ENCODE measurements at places on chromosomes 3 and 15.
A peak's percentile ranks its signal among the peaks of the same experiment; 100 is the strongest.

DNA sequence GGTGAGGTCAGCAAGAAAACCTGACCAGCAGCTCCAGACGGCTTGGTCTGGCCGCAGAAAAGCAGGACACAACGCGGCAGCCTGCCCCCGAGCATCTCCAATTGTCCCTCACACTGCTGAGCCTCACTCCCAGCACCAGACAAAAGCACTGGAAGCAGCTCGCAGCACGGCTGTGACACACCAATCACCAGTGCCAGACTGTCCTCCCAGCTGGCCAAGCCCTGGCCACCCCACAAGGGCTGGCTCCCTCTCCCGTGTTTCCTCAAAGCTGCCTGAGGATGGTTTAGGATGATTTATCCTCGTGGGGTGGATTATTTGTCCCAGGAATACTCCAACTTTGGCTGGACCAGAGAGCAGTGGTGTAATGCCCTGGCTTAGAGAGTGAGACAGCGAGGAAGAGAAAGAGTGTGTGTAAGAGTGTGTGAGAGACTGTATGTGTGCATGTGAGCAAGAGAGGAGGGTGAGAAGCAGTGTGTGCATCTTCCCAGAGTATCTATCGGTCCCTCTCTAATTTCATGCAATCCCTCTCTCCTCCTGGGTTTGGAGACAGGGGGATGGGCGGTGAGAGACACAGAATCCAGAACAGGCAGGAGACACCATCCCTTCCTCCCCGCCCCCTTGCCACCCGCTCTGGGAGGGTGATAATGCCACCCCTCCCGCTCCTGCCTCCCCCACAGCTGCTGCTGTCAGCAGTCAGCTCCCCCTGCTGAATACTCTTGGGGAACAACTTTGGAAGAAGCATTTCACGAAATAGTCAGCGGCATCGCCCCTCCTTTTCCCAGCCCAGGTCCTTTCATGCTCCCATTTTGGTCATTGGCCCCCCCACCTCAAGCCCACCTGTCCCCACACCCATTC lies 34.2 kb downstream of the SEMA5B start:
- no peak for DNase-seq

- DNase-seq, result no peak
These were observed 196.4 kb downstream of the GBE1 start for GRCh38 chr3:81565041-81565440.

- DNase-seq, result no peak
These were observed 5.7 kb downstream of the LYSMD2 start for GRCh38 chr15:51731549-51732267.

GRCh38 chr3:73561494-73561893 lies 63.2 kb downstream of the PDZRN3 start:
- DNase-seq, result no peak

- no peak for DNase-seq
These were observed 12.7 kb downstream of the SEMA3G start for GRCh38 chr3:52432225-52432624.

GRCh38 chr3:133211449-133211848 lies 173.3 kb downstream of the TMEM108 start:
- DNase-seq, result no peak

- DNase-seq, result no peak
These were observed 4.2 kb downstream of the UBAP1L start for GRCh38 chr15:65110676-65111292.

DNA sequence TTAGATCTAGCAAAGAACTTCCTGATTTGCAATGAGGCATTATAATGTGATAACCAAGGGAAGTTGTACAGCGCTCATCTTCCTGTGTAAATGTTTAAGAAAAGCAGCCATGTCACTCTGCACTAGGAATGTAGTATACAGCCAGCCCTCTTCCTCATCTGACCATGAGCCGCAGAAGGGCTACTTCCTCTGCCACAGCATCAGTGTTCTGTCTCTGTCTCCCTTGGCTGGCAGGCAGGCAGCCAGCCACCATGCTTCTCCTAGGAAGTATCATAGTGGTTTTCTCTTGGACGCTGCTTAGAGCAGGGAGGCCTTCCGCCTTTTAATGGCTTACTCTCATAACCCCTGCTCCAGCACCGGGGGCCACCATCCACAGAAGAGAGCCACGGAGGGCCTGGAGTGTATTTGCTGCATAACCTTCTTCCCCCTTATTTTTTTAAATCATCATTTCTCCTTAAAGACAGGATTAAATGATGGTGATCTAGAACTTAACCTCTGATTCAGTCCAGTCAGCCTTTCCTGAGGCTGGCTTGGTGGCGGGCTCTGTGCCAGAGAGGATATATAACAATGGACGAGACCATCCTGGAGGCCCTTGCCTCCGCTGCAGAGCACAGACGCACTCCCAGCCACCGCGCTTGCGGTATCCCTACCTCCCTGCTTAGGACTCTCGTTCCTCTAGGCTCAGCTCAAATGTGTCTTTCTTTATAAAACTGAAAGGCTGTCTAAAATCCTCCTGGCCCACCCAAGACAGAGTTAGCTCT lies 57.3 kb upstream of the PLXNA1 start:
- DNase-seq, result no peak

GRCh38 chr3:177571271-177571943 lies 374.1 kb upstream of the TBL1XR1 start:
- DNase-seq, result no peak

DNA sequence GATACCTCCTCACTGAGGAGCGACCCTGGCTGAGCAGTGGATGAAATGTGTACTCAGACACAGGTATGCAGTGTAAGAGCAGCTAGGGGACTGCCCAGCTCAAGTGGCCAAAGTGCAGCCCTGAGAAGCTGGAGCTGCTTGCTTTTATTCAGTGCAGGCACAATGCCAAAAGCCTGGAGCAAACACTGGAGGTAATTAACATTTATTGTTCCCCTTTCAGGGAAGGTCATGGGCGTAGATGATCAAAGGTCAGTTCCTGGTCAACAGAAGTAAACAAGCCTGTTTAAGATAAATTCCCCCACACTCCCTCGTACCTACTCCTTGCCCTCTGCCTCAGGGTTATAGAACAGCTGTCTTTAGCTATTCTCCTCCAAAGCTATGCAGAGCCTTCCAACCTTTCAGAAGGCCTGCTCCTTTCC lies 17.5 kb downstream of the PLA2G4F start:
- no peak for DNase-seq

DNA sequence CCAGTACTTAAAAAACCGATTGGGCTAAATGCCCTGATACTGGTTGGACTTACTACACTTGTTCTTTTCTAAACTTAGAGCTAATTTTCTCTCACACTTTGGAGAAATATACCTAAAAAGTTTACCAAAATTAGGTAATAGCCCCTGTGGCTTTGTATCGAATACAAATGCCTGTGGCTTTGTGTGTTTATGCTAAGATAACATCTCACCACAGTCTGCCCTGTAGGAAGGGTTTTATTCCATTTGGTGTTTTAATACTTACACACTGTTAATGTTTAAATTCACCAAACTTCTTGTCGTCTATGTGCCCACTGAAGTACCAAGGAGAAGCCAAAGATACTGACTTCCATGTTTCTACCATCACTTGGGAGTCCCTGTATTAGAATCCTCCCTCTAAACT lies 66.4 kb downstream of the BCHE start:
- DNase-seq, result no peak

DNA sequence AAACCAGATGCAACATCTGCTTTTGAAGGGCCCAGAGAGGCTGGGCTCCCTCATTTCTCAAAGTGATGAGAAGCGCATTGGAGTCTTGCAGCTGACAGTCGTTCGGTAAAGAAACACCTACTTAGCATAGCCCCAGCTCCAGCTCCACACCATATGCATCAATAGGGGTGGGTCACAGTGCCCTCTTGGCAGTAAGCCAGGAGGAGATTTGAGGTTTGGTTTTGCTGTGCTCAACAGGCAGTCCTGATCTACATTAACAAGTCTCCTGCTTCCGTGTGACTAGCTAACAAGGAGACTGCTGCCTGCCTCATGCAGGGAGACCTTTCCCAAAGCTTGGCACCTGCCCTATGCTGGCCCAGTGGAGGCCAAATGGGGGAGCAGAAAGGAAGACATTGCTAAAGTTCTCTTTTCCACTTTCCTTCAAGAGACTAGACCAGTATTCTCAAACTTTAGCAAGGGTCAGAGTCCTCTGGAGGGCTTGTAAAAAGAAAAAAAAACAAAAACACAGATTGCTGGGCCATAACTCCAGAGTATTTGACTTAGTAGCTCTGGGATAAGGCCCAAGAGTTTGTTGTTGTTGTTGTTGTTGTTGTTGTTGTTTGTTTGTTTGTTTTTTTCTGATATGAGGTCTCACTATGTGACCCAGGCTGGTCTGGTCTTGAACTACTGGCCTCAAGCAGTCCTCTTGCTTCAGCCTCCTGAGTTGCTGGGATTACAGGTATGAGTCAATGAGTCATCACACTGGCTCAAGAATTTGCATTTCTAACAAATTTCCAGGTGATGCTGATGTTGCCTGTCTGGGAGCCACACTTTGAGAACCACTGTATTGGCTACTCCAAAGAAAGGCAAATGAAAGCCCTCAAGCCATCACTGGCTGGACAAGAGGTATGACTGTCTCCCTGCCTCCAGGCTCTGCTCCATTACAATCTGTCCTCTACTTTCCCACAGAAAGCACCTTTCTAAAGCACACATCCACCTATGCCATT lies 294.9 kb downstream of the RORA start:
- DNase-seq, result no peak

DNA sequence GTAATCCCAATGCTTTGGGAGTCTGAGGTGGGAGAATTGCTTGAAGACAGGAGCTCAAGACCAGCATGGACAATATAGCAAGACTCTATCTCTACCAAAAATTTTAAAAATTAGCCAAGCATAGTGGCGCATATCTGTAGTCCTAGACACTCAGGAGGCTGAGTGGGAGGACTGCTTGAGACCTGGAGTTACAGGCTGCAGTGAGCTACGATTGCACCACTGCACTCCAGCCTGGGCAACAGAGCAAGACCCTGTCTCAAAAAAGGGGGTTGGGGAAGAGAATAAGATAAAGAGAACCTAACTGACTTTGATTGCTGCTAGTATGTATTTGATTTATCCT lies 755 bp downstream of the CD200R1 start:
- no peak for DNase-seq

GRCh38 chr3:175792245-175792644 lies 933.1 kb downstream of the NAALADL2 start:
- no peak for DNase-seq

DNA sequence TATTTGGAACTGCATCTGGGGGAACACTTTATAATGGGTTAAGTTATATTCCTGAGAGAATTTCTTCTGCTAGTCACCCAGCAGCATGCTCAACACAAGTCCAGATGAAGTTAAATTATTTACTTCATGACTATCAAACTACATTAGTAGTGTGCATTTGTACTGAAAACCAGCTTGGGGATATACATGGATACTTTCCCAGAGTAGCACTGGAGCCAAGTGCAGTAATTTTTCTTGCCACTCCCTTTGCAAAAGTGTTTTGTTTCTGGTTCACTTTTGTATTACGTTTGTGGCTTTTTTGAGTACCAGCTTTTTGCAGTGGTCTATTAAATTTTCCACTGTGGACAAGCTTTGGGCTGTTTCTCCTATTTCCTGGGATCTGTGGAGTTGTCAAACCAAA lies 243.0 kb downstream of the AGBL1 start:
- DNase-seq, result no peak

GRCh38 chr3:187626581-187626980 lies 43.6 kb downstream of the SST start:
- no peak for DNase-seq

- peak; percentile 10 for DNase-seq
These were observed 462.4 kb downstream of the RAP2B start for GRCh38 chr3:153624310-153625030.

- no peak for DNase-seq
These were observed 2.4 kb upstream of the CFAP91 start for GRCh38 chr3:119700269-119700919.

GRCh38 chr15:91627473-91628278 lies 225.8 kb upstream of the SLCO3A1 start:
- no peak for DNase-seq

DNA sequence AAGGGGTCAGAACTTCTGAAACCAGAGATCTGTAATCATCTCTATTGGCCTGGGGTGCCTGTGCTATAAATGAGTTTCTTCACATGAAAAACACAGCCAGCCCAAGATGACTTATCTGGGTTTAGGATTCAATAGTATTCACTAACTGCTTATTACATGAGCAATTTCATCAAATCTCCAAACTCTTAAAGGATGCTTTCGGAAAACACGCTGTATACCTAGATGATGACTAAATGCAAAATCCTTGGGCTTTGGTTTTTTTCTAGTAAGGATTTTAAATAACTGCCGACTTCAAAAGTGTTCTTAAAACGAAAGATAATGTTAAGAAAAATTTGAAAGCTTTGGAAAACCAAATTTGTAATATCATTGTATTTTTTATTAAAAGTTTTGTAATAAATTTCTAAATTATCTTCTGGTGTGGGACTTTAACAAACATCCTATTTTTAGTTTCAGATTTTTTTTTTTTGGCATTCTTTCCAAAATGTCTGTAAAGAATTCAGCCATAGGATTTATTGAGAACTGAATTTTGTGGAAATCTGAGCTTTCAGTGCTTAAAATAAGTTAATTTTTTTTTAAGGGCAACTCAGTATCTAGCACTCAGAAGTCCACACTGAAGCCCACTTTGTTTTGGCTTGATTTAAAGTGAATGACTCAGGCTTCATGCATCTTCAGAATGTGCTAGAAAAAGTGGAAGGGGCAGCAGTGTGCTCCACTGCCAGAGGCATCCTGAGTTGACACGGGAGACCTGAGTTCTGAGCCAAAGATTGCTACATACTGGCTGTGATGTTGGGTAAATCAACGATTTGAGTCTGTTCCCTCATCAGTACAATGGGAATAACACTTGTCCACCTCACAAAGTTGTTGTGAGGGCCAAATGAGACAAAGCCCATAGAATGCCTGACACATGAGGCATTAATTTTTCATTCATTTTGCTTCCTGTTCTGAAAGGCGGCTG lies 18.7 kb downstream of the TMEM43 start:
- no peak for DNase-seq

DNA sequence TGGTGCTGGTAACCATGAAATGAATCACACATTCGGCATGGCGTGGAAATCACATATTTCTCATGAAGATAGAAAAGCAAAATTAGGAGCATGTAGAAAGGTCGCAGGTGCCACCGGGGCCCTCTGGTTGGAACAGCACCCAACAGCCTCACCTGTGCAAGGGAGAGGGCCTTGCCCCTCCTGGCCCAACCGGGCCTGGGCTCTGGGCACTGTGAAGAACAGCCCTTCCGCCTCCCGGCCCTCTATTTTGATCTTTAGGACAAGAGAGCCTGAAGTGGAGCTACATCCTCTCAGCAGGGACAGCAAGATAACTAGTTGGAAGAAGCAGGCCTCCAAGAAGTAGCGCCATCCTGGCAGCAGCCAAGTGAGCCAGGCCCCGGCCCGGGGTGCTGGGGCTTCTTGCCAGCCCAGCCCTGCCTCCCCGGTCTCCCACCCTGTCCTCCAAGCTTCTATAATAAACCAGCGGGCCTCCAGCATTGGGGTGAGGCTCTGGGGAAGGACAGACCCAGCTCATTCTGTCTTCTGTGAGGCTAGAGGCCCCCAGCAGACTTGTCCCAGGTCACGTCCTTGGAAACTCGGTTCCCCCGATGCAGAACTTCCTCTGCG lies 46.1 kb upstream of the FGD5 start:
- no peak for DNase-seq

- no peak for DNase-seq
These were observed 181.4 kb downstream of the SMAD6 start for GRCh38 chr15:66883284-66883911.

- no peak for DNase-seq
These were observed 74.7 kb downstream of the XXYLT1 start for GRCh38 chr3:195196266-195196665.

Measured in stimulated activated CD4-positive, alpha-beta T cell treated with anti-CD3 and anti-CD28 coated beads, Interleukin-12 subunit alpha, Interleukin-12 subunit beta, amount 100 ng/mL, for 4 hours (primary cell).